ENCODE measurements at places on chromosomes 2 and 18.

GRCh38 chr2:43328832-43329231, 102.4 kb upstream of the ZFP36L2 start:
- no peak for DNase-seq

DNA sequence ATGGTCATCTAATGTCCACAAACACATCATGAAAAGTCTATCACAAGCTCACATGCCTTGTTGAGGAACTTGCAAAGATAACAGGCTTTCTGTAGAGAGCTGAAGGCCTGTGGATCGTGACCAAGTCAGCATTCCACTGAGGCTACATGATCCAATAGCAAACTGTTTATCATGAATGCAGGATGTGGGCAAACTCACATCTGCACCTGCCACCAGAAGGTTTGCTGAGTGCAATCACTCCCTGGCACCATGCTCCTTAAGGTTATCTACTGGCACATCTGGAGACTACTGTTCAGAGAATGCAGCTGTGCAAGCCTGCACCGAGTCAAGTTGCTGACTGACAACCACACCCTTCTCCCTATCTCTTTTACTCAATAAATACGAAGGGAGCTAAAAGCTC, 67.3 kb upstream of the ACAA2 start:
- DNase-seq = no peak

GRCh38 chr2:182541268-182541667, 114.4 kb upstream of the PDE1A start:
- no peak for DNase-seq

DNA sequence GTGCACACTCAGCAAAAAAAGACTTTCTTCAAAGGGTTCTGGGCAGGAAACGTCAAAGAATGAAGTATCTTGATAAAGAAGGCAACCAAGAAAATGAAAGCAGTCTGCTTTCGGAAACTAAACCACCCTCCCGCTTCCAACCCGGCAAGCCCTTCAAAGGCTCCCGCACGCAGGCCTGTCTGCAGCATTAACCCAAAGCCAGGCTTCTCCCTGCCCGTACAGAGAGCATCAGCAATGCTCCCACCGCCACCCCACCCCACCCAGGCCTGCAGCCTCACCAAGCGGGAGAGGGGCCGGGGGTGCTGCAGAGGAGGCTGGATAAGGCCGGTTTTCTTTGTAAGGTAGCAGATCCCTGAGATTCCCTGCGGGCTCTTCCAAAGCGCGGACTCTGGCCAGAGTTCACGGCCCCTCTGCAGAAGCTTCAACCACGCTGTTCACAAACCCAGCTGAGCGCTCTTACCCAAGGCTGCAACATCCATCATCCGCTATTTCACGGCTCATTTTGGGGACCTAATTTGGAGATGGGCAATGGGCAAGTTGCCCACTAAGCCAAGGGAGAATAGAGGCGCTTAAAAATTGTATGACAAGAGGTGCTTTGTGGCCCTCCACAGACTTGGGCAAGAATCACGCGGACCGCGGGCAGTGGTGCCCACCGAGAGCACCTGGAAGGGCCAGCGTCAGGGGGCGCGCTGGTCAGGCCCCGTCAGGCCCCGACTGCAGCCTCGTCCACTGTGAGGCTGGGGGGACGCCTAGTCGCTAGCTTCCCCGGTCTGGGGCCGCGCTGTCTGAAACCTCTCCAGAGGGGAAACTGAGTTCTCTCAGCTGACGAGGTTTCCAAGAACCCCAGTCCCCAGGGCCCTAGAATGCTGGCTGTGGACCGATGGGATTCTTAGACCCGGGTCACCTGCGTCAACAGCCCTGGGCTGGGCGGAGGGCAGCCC, 225.4 kb upstream of the ID2 start:
- DNase-seq = no peak

GRCh38 chr2:180690611-180691010, 289.8 kb upstream of the UBE2E3 start:
- DNase-seq = no peak

- no peak for DNase-seq
Observed at GRCh38 chr2:7748717-7749415, 831.7 kb downstream of the RNF144A start.

- no peak for DNase-seq
Observed at GRCh38 chr2:226711606-226712296, 87.9 kb downstream of the IRS1 start.

- no peak for DNase-seq
Observed at GRCh38 chr2:194464964-194465638, 1191.9 kb upstream of the SLC39A10 start.

GRCh38 chr2:207473049-207473930, 56.5 kb upstream of the CREB1 start:
- no peak for DNase-seq

DNA sequence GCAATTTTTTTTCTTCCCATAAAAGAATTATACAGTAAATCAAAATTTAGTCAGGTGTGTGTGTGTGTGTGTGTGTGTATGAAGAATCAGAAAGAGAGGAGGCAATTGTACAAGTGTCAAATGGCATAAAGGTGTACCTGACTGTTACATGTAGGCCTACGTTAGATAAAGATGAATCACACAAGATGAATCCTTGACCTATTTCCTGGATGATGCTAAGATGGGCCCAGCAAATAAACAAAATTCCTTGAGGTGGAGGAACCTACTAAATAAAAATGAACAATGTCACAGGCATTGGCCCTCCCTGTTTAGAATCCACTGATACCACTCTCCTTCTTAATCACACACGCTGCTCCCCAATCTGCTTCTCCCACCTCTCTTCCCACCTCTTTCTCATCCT, 79.7 kb upstream of the LRATD1 start:
- no peak for DNase-seq

- DNase-seq = no peak
Observed at GRCh38 chr18:58831606-58832005, 33.1 kb upstream of the ZNF532 start.

GRCh38 chr2:190575263-190575662, 40.7 kb upstream of the NEMP2 start:
- no peak for DNase-seq

All from HS-27A (cell line).